ENCODE measurements at places on chromosomes 2 and 18.

DNA sequence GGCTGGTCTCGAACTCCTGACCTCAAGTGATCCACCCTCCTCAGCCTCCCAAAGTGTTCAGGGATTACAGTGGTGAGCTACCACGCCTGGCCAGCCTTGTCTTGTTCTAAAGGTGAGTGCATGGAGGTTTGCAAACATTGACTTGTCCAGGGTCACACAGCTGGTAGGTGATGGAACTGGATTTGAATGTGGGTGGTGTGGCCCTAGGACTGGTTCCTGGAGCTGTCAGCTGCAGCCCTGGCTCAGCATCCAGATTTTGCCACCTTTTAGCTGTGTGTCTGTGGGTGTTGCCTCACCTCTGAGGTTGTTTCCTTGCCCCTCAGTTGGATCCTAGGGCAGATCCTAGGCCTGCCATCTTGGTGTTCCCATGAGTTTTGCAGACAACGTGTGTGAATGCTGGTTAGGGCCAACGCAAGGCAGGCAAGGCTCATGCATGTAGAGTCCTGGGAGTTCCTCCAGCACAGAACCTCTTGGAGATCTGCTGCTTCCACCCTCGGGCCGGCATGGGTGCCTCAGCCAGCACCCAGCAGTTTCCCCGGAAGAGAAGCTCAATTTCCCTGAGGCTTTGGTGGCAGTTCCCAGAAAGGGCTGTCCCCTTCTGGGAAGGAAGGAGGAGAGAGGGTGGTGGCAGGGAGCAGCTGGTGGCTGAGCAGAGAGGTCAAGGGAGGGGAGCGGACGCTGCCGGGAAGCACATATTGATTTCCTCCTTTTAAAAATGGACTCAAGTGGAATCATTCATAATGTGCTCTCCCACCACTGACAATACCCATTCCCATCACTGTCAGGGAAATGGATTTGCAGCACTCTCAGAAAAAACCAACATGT is 127.6 kb upstream of the HS6ST1 start:
- no peak for DNase-seq

DNA sequence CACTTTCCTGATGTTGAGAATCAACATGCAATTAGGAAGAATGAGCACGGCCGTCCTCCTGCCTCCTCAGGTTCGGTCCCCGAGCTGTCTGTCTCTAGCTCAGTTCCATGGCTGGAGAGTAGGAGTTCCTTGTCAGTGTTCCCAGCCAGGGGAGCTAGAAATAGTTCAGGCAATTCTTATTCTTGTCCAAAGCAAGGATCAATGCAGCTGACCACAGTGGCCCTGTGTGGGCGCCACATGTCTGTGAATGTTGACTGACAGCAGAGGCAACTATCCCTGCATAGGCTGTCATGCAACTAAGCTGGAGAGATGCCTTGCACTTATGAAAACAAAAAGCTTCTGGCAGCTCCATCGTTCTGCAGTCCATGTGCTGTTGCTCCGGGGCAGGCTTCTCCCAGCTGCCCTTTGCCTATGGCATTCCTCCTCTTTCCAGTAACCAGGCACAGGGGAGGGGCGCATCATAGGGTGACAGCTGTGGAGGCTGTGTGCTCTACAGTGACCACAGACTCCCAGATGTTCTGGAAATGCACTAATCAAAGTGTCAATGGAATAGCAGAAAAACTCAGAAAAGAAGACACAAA is 58.7 kb downstream of the PDCL3 start:
- DNase-seq, result no peak

GRCh38 chr2:17961789-17962188 is 83.3 kb downstream of the KCNS3 start:
- DNase-seq, result no peak

DNA sequence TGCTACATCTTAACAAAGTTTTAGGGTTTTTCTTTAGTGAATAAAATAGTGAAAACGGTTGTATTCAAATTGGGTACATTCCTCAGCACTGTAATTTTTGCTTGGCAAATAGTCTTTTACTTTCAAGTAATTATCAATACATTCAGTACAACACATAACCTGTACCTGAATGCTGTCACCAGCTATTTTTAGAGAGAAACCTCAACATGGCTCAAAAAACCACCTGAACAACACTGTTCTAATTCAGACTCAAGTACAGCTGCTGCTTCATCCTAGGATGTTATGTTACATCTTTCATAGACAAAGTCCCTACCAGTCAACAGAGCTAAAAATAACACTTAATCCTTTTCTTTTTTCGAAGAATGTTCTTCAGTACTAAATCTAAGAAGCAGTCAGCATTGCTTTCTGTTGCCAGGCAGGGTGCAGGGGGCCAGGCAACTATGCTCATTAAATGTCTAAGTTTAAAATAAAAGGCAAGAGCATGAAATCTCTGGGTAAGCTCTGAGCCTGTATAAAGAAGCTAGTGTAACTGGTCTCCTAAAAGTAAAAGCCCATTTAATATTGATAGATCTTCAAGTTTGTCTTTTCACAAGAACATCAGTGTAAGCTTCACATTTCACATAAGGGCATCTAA is 20.5 kb downstream of the PDIA6 start:
- no peak for DNase-seq

- DNase-seq, result no peak
Observed at GRCh38 chr18:45166836-45167551, 448.3 kb upstream of the SLC14A2 start.

Measured in AG09319 (cell line).